ENCODE measurements at places on chromosomes 5 and 9.

DNA sequence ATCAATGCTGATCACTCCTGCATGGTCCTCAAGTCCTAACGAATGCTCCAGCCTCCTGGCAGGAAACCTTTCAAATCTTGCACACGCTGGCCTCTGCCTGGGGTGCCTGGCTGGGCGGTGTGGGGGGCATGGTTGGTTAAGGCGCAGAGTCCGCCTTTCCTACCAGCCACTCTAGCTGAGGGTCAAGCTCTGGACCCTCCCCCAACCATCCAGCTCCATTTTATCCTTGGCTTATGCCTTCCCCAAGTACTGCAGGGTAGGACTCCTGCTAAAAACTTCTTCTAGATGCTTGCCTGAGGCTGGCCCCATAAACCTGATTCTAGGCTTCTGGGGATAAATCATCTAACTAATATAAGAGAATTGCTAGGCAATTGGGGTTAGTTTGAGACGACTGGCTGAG is 808 bp upstream of the MVB12B start:
- DNase-seq, result no peak

- DNase-seq, result no peak
Measured at GRCh38 chr9:130026583-130027340, 16.2 kb downstream of the FNBP1 start.

GRCh38 chr5:176621661-176622079 is 8.7 kb downstream of the SNCB start:
- DNase-seq, result no peak

GRCh38 chr5:171609806-171610452 is 175.7 kb upstream of the SMIM23 start:
- DNase-seq, result no peak

- no peak for DNase-seq
Measured at GRCh38 chr9:94980947-94981722, 254.6 kb downstream of the AOPEP start.

- DNase-seq, result no peak
Measured at GRCh38 chr5:79794347-79794746, 104.7 kb downstream of the CMYA5 start.

- no peak for DNase-seq
Measured at GRCh38 chr5:90562341-90562740, 3.7 kb downstream of the ADGRV1 start.

DNA sequence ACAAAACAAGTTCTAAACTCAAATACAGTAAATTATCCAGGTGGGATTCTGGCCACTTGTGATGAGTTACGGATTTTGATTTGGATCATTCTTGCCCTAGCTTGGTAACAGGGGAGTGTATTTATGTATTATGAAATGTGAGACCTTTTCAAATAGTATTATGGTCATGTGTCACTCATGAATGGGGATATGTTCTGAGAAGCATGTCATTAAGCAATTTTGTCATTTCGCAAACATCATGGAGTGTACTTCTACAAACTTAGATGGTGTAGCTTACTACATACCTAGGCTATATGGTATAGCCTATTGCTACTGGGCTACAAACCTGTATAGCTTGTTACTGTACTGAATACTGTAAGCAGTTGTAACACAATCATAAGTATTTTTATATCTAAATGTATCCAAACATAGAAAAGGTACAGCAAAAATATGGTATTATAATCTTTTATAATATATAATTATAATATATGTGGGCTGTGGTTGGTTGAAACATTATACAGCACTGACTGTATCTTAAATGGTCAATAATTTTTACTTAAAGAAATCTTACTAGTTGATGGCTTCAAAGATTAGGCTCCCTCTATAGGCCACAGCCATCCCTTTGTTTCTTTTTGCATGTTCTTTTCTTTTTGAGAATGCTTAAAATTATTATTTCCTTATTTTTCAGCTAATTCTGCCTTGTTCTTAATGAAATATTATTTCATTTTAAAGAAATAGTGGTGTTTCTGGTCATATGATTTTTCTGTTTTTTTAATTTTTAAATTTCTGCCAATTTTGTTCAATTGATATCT is 128.4 kb downstream of the MAST4 start:
- no peak for DNase-seq

DNA sequence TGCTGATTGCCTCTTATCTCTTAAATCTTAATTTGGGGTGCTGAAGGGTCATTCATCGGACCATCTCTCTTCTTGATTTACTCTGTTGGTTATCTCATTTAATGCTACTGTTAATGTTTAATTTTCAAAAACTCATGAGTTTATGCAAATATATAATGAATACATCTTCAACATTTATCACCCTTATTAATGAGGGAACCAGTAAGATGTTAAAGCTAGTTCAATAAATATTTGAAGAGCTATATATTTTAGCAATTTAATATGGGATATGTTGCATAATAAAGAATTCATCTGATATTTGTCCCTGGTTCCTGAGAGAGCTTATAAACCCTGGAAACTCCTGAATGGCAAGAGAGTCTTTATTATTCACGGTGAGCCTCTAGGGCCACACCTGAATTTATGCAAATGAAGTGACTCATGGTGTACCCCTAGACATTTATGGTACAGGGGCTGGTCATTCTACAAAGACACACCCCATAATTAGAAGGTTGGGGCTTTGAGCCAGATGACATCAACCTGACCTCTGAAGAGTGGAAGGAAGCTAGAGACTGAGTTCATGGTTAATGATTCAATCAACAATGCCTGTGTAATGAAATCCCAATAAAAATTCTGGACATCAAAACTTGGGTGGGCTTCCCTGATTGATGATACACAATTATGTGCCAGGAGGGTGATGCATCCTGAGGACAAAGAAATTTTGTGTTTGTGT is 339.5 kb upstream of the ZNF608 start:
- DNase-seq, result no peak

DNA sequence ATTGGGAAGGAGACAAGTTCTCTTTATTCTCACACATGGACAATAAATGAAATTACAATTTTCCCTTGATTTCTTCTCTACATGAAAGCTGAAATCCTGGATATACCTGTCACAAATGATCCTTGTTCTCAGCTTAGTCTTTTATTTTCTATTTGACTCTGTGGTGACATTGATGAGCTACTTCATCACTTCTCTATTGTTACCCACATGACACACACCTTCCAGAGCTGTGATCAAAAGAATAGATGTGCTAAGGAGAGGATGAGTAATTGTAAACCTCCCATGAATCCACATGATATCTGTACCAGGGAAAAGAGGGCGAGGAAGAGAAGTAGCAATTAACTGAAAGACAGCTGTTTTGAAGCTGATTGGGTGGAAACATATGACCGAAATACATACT is 102.0 kb downstream of the CAVIN4 start:
- no peak for DNase-seq

DNA sequence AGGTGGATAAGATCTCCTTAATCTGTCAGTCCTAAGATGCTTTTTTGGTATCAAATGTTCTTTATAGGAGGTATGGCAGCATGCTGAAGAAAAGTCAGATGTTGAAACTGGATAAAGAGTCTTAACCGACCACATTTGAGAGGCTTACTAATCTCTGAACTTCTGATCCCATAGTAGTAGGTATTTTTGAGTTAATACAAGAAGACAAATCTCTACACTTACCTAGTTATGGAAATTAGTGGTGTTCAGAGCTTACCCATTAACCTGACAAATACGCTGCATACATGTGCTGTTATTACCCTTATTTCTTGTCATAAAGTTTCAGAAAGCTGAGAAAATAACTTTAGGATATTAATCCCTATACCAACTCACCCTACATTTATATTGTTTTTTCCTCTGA is 83.0 kb downstream of the ISL1 start:
- no peak for DNase-seq

- DNase-seq, result no peak
Measured at GRCh38 chr5:14281746-14282181, 138.6 kb downstream of the TRIO start.

DNA sequence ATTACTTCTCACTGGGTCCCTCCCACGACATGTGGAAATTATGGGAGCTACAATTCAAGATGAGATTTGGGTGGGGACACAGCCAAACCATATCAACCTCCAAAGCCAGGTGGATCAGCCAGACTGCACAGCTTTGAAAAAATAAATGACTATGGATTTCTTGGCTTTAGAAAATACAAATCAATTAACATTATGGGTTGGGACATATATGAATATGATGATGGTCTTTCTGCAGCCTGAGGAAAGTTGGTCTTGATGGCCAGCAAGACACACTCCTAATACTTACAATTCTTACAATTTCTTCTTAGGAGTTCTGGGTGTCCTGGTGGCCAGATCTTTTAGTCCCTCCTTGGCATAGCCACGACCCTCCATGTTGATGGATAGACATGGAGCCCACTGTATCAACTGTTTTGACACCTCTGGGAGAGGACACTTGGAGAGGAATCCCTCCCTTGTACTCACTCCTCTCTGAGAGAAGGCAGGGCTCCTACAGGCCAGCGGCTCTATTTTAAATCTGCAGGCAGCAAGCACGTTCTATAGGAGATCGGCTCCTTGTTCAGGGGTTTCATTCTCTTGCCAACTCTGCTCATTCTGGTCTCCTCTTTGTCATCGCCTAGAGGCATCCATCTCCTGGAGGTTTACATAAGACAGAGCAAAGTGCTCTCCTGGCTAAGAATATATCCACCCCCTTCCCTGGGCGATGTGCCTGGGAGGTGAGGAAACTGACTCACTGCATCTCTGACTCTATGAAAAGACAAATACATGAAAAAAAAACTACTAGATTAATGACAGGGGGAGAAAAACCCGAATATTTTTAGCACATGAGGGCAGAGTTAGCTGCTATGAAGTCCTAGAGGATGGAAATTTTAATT is 145.9 kb downstream of the CARTPT start:
- DNase-seq, result no peak

DNA sequence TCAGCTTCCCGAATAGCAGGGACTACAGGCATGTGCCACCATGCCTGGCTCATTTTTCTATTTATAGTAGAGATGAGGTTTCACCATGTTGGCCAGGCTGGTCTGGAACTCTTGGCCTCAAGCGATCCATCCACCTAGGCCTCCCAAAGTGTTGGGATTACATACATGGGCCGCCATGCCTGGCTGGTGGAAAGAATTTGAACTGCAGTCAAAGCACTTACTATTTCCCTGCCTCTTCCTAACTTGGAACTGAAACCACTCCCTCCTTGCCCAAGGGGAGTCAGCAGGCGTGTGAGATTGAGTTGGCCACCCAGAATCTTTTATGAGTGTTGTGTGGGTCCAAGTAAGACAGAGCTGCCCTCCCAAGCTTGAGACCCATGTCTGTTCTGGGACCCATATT is 86.1 kb upstream of the PTPN3 start:
- DNase-seq, result no peak

GRCh38 chr5:109173036-109173794 is 236.6 kb downstream of the PJA2 start:
- no peak for DNase-seq

DNA sequence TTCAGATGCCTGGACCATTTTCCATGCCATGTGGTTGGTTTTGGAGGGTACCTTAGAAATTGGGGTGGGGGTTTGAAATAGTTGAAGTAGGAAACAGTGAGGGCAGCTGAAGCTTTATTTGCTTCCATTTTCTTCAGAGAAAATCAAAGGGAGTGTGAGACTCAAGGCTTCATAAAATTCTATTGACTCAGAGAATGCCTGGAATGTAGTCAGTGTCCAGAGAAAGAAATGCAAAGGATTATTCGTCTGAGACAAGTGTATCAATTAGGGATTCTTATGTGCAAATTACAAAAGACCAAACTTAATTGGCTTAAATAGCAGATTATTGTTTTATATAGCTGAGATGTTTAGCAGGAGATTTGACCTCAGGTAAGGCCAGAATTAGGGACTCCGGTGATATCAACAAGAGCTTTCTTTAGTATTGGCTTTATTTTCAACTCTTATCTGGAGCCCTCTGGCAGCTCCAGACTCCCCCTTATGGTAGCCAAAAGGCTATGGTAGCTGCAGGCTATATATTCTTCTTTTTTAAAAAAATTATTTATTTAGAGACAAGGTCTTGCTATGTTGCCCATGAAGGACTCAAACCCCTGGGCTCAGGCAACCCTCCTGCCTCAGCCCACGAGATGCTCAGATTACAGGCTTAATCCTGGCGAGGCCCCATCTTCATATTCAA is 38.9 kb downstream of the PTTG1 start:
- DNase-seq, result no peak

DNA sequence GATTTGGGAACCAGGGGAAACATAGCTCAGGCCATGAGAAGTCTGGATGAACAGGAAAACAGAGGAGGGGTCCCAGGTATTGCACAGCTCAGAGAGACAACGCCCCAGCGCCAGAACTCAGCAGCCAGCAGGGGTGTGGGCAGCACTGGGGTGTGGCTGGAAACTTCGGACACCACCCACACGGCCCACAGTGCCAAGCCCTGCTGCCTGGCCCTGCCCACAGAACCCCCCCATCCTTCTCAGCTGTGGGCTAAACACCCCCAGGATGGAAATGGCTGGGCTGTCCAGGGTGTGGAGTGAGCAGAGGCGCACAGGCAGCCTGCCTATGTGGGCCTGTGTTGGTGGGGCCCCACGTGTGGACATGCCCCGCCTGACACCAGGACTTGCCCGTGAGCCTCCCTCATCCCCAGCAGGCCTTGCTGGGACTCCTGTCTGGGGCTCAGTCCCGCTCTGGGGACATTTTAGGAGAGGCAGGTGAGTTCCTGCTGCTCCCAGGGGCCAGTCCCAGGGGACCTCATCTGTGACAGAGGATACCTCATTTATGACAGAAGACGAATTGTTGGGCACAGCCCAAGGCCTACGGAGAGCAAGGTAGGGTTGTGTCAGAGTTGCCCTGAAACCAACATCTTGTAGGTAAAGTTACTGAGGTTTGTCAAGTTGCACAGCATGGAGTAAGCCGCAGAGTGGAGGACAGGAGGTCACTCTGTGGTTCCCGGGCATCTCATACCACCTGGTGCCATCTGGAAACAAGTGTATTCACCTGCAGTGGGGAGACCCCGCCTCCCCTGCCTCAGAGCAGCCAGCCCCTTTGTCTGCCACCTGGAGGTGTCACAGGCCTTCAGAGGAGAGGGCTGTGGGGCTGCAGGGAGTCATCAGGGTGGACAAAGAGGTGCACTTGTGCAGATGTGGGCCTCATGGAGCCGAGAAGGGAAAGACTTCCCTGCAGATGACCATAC is 183.2 kb downstream of the AUH start:
- DNase-seq, result no peak

DNA sequence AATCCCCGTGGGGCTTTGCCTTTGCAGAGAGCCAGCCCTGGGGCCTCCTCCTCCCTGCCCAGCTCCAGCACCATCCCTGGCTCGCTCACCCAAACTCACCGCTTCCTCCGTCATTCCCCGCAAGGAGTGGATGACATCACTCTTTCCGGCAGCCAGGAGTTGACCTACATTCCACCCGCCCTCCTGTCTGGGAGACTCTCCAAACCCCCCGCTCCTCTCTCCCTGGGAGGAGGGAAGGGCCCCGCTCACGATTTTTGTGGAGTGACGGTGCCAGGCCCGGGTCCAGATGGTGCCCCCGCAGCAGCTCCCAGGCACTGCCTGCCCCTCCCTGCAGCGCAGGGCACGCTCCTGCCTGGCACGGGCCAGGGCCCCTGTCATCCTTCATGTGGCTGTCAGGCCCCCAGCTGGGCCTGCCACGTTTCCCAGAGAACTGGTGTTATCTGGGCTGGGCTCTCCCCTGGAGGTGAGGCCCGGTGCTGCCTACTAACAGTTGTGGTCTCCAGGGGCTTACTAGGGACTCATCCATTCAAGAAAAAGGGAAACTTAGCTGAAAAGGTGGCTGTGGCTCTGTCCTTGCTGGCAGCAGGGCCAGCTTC is 52.3 kb downstream of the NTNG2 start:
- peak; percentile 45 for DNase-seq

Measured in renal cortex interstitium (tissue), 15 donors.